ENCODE measurements at places on chromosomes 1 and 21.

DNA sequence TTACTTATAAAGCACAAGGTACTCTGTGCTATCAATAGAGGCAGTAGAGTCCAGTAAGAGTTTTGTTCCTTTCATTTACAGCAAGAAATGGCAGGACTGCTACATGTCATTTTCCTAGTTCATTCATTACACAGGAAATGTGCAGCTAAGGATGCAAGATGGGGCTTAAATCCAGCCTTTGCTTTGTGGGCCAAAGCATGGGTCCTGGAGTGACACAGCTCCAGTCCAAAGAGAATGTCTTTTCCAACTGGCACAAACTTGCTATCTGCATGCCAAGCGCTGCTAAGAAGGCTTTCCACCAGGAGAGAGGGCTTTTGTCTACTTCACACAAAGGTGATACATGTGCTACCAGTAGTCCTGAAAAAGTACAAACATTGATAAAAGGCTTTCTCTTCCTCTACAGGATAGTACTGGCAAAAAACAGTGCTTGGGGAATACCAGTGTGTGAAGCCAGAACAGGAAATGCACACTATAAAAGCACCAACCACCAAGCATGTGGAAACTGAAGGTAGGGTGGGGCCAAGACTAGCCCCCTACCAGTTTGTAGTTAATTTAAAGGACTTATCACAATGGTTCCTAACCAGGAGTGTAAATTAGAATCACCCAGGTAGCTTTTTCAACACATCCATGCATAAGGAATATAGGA lies 68.7 kb downstream of the ARID4B start:
- DNase-seq = no peak

DNA sequence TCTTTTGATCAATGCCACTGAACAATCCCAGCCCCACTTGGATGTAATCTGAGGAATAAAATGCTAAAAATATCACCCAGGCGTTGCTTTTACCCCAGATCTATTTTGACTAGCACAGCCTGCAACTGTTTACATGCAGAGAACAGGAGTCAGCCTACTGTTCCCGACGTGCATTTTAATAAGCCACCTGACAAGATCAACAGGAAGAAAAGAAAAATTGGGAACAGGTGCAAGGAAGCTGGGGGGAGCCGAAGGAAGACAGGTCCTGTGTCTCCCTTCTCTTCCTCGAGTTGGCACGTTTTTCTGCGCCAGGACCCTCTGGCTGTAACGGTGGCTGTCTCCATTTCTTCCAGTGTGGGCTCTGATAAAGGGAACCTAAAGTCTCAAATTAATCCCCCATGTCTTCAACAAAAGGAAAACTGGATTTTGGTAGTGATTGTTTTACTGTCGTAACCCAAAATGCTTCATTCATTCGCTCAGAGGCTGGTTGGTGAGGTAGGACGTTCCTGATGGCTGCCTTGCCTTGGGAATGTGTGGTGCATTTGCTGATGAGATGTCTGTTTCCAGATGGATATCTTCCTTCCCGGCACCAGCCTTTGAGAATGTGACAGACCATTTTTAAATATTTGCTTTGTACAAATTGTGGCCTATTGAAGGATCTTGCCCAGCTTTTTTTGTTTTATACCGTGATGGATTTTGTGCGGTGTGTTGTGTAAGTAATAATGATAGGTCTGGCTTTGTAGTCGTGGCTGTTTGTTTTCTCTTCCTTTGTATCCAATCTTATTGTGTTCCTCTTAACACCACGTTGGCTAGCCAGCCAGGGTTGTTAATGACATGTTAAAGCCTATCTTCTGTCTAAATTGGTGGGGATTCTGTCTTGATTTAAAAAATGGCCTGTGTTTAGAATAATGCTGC lies 117.5 kb downstream of the C1orf21 start:
- no peak for DNase-seq

- DNase-seq = peak; percentile 87
These were observed 37.8 kb upstream of the CCSAP start for GRCh38 chr1:229380536-229381160.

DNA sequence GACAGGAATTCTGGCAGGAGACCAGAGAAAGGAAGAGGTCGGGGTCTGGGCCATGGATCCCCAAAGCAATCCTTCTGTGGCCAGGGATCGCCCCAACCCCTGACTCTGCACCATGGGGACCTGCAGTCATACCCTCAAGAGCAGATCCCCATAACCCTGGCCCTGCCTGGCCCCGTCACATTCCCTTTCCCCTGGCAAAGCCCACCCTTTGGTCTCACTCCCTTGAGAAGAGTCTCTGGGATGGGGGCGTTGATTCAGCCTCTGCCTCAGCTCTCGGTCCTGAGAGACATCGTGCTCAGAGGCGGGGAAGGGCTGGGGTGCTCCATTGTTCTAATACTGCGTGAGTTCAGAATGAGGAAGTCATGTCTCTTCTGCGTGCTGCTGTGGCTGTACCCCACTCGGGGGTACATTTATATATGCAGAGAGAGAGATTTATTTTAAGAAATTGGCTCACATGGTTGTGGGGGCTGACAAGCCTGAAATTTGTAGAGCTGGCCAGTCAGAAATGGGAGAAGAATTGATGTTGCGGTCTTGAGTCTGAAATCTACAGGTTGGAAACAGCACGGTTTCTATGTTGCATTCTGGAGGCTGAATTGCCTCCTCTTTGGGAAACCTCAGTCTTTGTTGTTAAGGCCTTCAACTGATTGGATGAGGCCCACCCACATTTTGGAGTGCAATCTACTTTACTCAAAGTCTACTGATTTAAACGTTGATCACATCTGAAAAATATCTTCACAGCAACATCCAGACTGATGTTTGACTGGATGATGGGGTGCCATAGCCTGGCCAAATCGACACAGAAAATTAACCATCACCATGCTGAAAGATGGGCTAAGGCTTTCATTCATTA lies 4.2 kb upstream of the PADI2 start:
- DNase-seq = no peak

GRCh38 chr1:100699744-100700143 lies 19.8 kb upstream of the VCAM1 start:
- no peak for DNase-seq

DNA sequence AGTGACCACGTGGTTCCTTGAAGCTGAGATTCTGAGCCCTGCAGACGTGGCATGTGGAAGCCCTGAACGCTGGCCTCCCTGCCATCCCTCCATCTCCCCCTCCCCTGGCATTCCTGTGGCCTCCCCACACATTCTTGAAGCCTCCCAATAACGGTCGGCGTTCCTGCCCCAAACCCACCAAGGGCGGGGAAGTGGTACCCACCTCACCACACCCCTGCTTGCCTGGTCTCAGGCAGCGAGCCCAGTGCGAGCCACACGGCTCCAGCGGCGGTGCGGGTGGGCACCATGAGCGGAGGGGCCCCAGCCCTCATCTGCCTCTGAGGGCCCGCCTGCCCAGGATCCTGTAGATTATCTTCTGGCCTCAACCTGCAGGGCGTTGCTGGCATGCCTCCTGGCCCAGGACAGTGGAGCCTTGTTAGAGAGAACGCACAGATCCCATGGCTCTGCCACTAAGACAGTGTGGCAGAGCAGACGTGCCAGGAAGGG lies 20.6 kb upstream of the PRELP start:
- no peak for DNase-seq

DNA sequence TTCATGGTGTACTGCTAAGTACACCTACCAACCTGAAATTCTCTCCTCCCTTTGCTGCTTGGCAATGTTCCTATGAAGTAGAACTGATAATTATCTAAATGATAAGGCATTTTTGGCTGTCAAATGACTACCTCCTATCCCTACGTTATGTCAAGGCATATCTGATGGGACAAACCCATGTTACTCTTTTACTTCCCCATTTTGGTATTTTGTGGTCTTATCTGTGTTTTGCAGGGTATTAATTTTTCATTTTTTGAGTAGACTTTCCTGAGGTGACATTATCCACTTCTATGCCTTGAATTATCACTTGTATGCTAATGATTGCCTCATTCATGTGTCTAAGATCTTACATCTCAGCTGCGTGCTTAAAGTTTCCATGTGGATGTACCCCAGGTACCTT lies 499.6 kb upstream of the B3GALT2 start:
- DNase-seq = no peak

DNA sequence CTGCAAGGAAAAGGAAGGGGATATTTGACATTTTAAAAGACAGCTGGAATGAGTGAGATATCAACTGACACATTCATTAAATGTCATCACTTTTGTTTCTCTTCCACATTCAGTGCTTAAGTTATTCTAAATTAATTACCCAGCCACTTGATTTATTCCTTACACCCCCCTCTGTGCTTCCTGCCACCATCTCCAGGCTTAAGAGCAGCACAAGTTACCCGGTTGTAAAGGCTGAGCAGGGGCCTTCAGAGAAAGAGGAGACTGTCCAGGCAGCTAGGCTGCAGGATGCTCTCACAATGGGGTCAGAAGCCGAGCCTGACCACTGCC lies 71.4 kb downstream of the SYT6 start:
- DNase-seq = no peak

DNA sequence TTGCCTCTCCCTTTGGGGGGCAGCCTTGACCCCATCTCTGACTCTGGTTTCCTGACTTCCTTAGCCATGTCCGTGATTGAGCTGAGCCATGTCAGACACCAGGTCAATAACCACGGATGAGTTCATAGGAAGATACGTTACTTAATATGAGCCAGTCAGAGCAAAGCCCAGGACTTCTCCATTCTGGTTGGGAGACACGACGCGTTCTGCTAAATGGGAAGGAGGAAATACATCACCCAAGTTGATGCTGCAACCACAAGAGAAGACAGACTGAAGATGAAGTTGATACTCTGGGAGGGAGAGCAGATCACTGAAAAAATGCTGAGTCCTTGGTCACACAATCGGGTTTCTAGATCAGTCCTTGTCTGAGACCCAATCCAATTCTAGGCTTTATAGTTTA lies 90.9 kb downstream of the MATN1 start:
- no peak for DNase-seq

DNA sequence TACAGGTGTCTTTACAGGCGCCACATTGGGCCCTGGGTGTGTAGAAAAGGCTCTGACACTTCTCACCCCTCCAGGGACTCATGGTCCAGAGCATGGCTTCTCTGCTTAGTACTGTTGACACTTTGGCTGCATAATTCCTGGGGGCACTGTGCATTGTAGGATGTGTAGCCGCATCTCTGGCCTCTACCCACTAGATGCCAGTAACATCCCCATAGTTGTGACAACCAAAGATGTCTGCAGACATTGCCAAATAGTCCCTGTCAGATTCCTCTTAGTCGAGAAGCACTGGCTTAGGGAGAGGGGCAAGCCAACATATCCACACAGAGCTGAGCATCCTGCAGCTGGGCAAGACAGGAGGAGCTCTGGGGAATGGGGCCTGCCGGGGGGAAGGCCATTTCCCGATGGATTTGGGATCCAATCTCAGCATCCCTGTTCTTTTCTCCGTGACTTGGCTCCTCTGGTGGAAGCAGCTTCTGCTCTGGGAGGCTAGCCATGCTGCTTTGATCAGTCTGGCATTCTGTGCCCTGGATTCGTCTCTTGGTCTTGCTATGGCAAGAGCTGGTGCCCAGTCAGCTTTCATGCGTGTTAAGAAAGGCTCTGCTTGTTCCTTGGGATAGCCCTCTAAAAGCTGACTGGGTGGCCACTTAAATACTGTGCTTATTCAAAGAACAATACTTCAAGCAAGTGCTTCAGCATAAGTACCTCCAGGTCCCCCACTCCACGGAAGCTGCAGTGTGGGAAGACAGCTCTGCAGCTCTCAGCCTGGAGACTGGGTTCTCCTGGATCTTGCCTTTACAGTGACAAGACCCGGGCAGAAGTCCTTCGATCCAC lies 38.3 kb upstream of the SCMH1 start:
- peak; percentile 8 for DNase-seq

DNA sequence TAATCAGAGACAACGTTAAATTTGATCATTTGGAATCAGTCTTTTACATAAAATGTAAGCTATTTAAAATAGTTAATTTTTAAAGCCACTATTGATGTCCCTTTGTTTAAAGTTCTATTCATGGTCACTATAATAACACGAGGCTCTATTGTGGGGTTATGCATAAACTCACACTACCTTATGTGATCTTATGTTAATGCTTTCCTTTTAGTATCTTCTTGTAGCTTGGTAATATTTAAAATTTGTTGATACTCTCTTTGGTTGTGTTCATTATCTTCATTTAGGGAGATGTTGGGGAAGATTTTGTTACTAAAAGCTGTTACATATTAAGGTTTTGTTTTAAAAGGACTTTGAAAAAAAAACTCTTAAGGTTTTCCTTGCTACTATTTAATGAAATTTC lies 1.2 kb downstream of the B3GALT2 start:
- peak; percentile 36 for DNase-seq

DNA sequence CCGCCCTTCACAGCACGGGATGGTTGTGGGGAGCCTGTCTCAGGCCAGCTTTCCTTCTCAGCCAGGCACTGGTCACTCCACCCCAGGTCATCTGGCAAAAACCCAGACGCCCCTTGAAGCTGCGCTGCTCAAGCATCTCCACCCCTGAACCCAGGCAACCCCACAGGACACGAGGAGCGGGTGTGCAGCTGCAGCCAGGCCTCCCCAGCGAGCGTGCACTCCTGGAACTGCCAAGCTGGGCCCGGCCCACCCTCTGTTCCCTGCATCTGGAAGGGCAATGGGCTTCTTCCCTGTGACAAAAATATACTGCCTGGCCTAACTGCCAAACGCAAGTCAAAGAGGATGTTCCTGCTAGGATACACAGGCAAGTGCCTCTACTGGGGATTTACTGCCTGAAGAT lies 39.7 kb downstream of the SLC66A1 start:
- no peak for DNase-seq

DNA sequence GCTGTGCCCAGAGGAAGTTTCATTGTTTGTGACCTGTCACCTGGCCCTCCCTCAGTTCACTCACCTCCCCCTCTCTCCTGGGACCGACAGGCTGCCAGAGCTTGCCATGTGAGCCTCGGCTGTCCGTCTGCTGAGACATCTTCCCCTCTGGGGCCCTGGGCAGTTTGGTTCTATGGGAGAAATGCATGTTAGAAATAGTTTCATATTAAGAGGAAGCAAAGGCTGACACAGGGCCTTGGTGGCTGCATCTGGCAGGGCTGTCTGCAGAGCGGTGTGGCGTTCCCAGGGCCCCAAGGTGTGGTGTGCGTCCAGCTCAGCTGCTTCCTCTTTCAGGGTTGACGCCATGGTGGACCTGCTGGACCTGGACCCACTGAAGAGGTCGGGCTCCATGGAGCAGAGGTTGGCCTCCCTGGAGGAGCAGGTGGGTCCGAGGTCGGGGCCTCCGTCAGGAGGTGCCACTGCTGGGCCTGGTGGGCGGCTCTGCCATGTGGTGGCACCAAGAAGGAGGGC lies 31.9 kb upstream of the LRRC3 start:
- no peak for DNase-seq

Data from NCI-H1417 (cell line).